Activated CD8-positive, alpha-beta T cell treated with anti-CD3 and anti-CD28 coated beads for 36 hours (primary cell): ENCODE measurements at places on chromosomes 3 and 15.

DNA sequence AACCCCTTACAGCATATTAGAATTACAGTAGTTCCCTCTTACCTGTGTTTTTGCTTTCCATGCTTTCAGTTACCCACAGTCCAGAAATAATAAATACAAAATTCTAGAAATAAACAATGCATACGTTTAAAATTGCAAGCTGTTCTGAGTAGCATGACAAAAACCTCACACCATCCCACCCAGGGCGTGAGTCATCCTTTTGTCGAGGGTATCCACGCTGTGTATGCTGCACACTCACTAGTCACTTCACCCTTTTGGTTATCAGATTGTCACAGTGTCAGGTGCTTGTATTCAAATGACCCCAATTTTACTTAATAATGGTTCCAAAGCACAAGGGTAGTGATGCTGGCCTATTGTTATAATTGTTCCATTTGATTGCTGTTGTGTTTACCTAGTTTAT lies 72.5 kb upstream of the P3H2 start:
- peak; percentile 38 for DNase-seq

DNA sequence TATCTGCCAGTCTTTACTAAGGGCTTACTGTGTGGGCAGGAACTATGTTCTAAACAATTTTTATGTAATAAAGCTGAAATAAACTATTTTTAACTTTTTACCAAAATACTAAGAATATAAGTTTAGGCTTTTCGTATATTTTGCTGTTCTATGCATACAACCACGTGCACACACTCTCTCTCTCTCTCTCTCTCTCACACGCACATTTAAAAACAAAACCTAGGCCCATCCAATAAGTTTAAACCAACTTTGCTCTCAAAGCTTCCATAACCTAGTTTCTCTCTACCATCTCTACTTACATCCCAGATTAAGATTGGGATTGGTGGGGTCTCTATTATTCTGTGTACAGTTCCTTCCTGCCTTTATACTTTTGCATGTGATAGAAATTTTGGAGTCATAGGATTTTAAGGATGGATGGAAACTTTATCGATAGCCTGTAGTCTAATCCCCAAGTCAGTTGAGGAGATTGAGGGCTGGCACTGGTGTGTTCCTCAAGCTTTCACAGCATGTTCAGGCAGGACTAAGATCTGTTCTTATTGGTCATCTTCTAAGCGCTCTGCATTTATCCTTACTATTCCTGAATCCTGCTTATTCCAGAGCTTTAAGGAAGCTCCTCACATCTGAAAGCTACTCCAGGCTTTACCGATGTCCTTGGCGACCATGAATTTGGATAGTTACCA lies 1.8 kb downstream of the GPR171 start:
- no peak for DNase-seq

DNA sequence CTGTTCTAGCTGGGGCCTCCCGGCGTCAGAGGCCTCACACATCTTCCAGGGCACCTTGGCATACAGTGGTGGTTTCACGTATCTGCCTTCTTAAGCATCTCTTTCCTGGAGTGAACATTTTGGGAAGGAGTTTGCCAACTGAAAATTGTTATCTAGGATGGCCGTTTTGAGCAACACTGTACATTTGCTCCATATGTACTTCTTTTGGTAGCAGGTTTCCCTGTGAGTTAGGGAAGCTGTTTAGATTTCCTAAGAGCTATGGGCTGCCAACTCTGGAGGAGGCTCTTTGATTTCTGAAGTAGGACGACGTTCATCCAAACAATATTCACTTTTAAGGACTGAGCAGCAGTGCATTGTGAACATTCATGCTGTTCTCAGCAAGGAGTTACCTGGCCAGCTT lies 665.9 kb downstream of the SQOR start:
- no peak for DNase-seq

GRCh38 chr3:117688583-117688982 lies 979.0 kb downstream of the TUSC7 start:
- no peak for DNase-seq

DNA sequence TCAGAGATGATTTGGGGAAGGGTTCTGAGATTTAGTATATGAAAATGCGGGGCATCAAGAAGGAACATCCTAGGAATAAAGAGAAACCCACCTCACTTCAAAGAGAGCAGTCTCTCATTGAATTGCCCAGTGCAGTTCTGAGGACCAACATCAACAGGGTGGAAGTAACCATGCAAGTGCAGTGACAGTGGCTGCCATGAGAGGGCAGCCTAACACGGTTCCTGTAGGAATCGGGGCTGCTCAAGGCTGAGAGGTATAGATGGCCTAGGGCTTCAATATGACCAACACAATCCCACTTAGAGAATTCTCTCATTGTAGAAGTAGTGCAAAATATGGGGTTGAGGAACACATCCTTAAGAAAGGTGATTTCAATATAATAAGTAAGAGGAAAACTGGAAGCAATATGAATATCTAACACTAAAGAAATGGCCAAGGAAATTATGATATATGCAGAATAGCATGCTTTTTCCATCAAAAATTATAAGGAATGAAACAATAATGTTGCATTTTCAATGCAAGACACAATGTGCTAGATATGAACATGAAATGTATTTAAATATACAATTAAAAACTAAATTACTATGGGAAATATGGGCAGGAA lies 51.1 kb upstream of the ARRDC4 start:
- DNase-seq: peak; percentile 65

GRCh38 chr3:115843206-115843605 lies 219.9 kb downstream of the GAP43 start:
- no peak for DNase-seq
